Activated T-cell treated with anti-CD3 and anti-CD28 coated beads, Interleukin-2, amount 50 U/mL, for 72 hours (primary cell): ENCODE measurements at places on chromosomes 12 and 14. TPM values are rescaled to one million over a fixed set of nuclear protein-coding genes. Genes with fewer than 3 reads are reported as not detected.

Gene ACACB
- 12.2 TPM for total RNA-seq

Gene MORN3
- 2.4 TPM for total RNA-seq

DNA sequence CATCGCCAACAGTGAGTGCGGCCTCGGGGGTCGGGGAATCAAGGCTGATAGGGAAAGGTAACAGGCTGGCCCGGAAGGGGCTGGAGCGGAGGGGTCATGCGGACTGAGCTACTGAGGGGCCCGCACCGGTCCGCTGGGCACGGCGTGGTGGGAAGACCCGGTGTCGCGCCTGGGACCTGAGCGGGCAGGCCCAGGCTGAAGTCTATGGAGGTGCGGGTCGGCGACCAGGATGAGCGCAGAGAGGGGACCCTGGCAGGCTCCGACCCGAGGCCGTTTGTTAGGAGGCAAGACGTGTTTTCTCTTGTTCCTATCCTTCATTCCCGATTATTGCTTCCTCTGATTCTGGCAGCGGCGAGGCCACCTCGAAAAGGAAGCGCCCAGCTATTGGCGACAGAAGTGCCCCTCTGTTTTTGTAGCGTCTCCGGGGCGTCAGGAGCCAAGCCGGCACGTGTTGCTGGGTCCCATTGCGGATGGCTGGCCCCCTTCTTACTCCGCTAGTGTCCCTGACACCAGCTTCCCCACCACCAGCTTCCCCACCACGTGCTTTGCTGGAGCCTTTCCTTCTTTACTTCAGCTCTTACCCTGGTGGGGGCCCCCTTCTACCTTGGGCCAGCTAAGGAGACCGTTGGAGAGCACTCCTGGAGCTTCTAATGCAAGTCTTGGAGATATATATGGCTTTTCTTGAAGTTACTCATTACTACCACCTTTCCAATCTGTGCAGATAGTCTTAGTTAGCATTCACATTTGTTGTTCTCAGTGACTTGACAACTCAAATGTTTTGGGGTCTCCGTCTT lies 653 bp downstream of the PA2G4 start:
- peak overlapping the region; percentile 97 for H3K4me3 ChIP-seq
- H3K27ac ChIP-seq = peak overlapping the region; percentile 98
- peaks cover 49% of the 10 kb centered on the region for H3K4me1 ChIP-seq
- peak; percentile 27 for DNase-seq
- H3K36me3 ChIP-seq = peaks cover 13% of the 10 kb centered on the region

Gene MSRB3
- total RNA-seq = 0.24 TPM

Gene MYH6
- 2.1 TPM for total RNA-seq
